ENCODE measurements at places on chromosomes 4 and X.

DNA sequence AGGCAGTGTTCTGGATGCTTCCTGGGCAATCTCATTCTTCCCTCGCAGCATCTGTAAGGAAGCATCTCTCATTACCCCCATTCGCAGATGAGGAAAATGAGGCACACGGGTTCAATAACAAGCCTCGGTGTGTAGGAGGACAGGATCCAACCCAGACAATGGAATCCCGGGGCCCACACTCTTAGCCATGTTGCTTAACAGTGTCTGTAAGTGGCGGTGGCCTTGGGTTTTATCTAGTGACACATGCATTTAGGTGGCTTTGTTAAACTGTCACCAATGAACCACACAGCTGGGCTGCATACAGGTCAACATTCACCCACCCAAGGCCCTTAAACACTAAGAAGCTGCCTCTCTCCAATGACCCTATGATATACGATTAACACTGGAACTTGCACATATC, 22.6 kb downstream of the RELL1 start:
- no peak for DNase-seq

DNA sequence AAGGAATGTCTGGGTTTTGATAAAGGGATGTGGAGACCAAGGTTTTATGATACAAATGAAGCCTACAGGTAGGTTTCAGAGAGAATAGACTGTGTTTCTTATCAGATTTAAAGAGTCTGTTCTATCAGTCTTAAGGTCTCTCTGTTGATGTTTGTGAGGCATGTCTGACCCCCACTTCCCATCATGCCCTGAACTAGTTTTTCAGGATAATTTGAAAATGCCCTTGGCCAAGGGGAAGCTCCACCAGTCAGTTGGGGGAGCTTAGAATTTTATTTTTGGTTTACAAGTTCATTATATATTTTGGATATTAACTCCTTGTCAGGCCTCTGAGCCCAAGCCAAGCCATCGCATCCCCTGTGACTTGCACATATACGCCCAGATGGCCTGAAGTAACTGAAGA, 18.6 kb downstream of the C4orf51 start:
- no peak for DNase-seq

DNA sequence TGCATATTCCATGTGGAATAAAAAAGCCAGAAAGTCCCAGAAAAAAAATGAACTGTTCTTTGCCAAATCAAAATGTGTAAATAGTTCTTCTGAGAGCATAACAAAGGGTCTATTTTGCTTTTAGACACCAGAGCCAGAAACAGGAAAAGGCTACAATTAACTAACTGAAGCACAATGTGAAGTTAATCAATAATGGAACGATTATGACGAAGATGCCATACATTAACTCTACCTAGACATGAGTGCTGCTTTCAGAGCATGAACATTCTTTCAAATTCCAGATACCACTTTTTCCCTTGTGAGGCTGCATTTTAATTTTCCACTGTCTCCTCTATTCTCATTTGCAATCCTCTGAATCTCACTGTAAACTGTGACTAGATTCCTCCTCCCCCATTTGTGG, 48.7 kb upstream of the PHOX2B start:
- DNase-seq, result no peak

GRCh38 chrX:108168961-108169740, 77.6 kb downstream of the ATG4A start:
- no peak for DNase-seq

GRCh38 chr4:174713181-174713580, 115.9 kb downstream of the GLRA3 start:
- no peak for DNase-seq

DNA sequence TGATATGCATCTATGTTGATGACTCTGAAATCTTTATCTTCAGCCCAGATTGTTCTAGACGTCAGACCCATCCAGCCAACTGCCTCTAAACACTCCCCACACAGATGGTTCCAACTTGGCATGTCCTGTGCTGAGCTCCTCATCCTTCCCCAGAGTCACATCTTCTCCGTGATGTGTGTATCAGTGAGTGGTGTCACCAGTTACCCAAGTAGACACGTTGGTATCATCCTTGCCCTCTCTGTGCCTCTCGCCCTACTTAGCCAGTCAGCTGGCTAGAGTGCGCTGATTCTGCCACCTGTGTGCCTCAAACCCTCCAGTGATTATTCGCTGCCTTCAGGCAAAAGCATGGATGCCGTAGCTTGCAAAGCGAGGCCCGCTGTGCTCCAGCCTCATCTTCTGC, 18.6 kb downstream of the PRIMPOL start:
- DNase-seq, result no peak

- DNase-seq, result no peak
Measured at GRCh38 chr4:4668355-4669210, 126.7 kb upstream of the STX18 start.

DNA sequence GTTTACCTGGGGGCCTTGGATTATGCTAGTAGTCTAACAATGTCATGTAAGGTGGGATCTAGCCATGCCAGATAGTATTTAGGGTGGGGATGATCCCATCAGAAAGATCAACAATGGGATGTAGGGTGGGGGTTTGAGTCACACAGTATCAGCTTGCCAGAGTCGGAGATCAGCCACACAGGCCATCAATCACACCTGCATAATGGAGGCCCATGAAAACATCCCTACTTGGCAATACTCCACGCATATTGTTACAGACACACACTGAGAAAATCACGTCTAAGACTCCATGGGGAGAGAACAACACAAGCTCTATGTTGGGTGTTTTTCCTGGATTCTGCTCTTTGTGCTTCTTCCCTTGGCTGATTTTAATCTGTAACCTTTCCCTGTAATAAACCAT, 49.5 kb upstream of the SLC25A4 start:
- DNase-seq, result no peak
